ENCODE measurements at places on chromosomes 7 and 10. TPM values are rescaled to one million over a fixed set of nuclear protein-coding genes. Genes with fewer than 3 reads are reported as not detected.

The CNTNAP2 gene
- not detected for total RNA-seq

The NEUROD6 gene
- not detected for total RNA-seq

The DNAJC1 gene
- total RNA-seq: 28.1 TPM

The C10orf90 gene
- not detected for total RNA-seq

The ARID5B gene
- 77.9 TPM for total RNA-seq

The MYH16 gene
- not detected for total RNA-seq

The EPC1 gene
- 51.4 TPM for total RNA-seq

The CYTH3 gene
- total RNA-seq: 1.4 TPM

The TMEM243 gene
- 54.3 TPM for total RNA-seq

The C7orf57 gene
- not detected for total RNA-seq

The MXI1 gene
- total RNA-seq: 34.3 TPM

The TUBAL3 gene
- total RNA-seq: not detected

The FAM185A gene
- 6.5 TPM for total RNA-seq

The SPDYE5 gene
- 0.17 TPM for total RNA-seq

The TAC1 gene
- not detected for total RNA-seq

The ASL gene
- total RNA-seq: 34.0 TPM

The STAMBPL1 gene
- total RNA-seq: 52.0 TPM

The CCDC146 gene
- total RNA-seq: 5.4 TPM

The FAM237B gene
- total RNA-seq: not detected

The LIPM gene
- not detected for total RNA-seq

The RBM20 gene
- 0.13 TPM for total RNA-seq

The COX19 gene
- 18.6 TPM for total RNA-seq

The XRCC2 gene
- total RNA-seq: 7.9 TPM

The OPALIN gene
- not detected for total RNA-seq

The ITPRID1 gene
- not detected for total RNA-seq

The IL2RA gene
- total RNA-seq: 211 TPM

The TMEM213 gene
- 0.26 TPM for total RNA-seq

The GHRHR gene
- total RNA-seq: not detected
